ENCODE measurements at places on chromosomes 2 and 18. TPM values are rescaled to one million over a fixed set of nuclear protein-coding genes. Genes with fewer than 3 reads are reported as not detected.

The NLRC4 gene
- total RNA-seq, result 0.07 TPM

The DCDC2C gene
- not detected for total RNA-seq

The ATP6V1C2 gene
- not detected for total RNA-seq

The IL18R1 gene
- 23.4 TPM for total RNA-seq

The TEKT4 gene
- not detected for total RNA-seq

The MEP1B gene
- not detected for total RNA-seq

GRCh38 chr2:196168181-196168580 is 3.2 kb downstream of the STK17B start:
- H3K36me3 ChIP-seq, result peaks cover 63% of the 10 kb centered on the region
- H3K4me3 ChIP-seq, result peak overlapping the region; percentile 92
- peak overlapping the region; percentile 96 for H3K27ac ChIP-seq
- peaks cover 37% of the 10 kb centered on the region for H3K4me1 ChIP-seq
- no peak for DNase-seq
- no peaks in the 10 kb centered on the region for H3K27me3 ChIP-seq

DNA sequence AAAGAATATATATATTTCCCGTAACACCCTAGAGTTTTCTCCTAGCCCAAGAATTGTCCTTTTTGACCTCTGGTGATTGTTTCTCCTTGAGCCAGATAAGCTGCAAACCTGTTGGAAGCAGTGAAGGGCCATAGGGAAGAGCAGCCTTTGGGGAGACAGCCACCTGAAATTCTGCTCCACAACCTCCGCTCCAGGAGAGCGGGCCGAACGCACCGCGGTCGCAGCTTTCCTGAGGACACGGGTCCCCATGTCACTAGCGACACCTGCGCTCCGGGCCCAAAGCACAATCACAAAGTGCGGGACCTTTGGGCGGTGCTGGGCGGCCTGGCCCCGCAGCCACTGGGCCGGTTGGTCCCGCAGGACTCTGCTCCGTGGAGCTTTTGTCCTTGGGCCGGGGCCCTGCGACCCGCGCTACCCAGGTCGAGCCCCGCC is 557 bp upstream of the DSG2 start:
- no peaks in the 10 kb centered on the region for H3K36me3 ChIP-seq
- H3K27me3 ChIP-seq, result peaks cover 29% of the 10 kb centered on the region
- H3K4me1 ChIP-seq, result peaks cover 5% of the 10 kb centered on the region
- no peak overlapping the region for H3K27ac ChIP-seq

- no peak overlapping the region for H3K27ac ChIP-seq
- no peak overlapping the region for H3K4me3 ChIP-seq
- no peak for DNase-seq
- H3K36me3 ChIP-seq, result no peaks in the 10 kb centered on the region
- peaks cover 11% of the 10 kb centered on the region for H3K27me3 ChIP-seq
- H3K4me1 ChIP-seq, result peaks cover 2% of the 10 kb centered on the region
These were observed 8.6 kb downstream of the CHN1 start for GRCh38 chr2:174996622-174997021.

DNA sequence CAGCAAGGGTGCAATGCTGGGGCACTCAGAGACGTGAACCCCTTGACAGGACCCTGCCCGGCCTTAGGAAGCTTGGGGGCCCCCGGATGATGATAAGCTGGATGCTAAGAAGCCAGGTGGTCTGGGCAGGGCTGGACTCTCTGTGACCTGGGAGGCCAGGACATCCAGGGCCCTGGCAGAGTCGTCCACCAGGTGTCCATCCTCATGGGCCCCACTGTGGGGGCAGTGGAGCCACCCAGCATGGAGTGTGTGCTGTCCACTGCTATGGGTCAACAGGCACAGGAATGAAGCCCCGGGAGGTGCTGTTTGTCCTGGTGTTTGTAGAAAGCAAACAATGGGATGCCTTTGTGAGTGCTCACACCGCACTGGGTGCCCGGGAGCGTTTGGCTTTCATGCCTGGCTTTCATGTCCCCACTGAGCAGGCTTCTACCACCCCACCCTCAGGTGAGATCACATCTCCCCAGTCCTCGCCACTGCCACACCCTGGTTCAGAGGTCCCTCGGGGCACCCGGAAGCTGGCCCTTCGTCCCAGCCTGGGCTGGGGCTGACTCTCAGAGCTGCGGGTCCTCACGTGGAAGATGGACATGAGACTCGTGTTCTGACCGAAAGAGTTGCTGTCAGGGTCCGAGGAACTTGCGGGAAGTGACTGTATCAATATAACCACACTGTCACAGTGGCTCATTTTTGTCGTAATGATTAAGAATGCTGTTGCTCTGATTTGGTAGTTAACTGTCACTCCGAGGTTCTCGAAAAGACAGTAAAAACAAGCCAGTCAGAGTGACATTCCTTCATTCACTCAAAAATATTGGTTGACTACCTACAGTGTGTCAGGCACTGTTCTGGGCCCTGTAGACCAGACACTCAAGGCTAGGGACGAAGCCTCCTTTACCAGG is 53.3 kb downstream of the INHBB start:
- H3K27me3 ChIP-seq, result peaks cover 5% of the 10 kb centered on the region
- no peak for DNase-seq
- H3K4me3 ChIP-seq, result no peak overlapping the region
- H3K4me1 ChIP-seq, result no peaks in the 10 kb centered on the region
- H3K36me3 ChIP-seq, result no peaks in the 10 kb centered on the region

GRCh38 chr2:238895891-238896600 is 48.2 kb downstream of the TWIST2 start:
- no peak overlapping the region for H3K4me3 ChIP-seq
- no peaks in the 10 kb centered on the region for H3K4me1 ChIP-seq

DNA sequence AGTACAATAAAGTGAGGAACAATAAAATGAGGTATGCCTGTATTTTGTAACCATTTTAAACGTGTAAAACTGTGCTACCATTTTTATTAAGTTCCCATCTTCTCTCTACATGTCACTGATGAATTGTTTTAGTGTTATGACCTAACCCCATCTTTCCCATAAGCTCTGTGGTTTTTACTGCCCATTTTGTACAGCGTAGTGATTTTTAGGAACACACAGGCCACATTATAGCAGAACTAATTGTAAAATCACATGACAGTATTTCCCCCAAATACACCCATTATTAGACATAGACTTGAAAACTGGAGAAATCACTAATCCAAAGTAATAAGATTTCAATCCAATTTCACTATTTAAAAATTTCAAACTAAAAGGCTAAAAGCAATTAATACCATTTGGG is 130.7 kb downstream of the TMEM247 start:
- no peak for DNase-seq
- H3K36me3 ChIP-seq, result peaks cover 26% of the 10 kb centered on the region
- H3K27me3 ChIP-seq, result no peaks in the 10 kb centered on the region
- H3K4me3 ChIP-seq, result no peak overlapping the region
- peaks cover 6% of the 10 kb centered on the region for H3K4me1 ChIP-seq
- H3K27ac ChIP-seq, result no peak overlapping the region

DNA sequence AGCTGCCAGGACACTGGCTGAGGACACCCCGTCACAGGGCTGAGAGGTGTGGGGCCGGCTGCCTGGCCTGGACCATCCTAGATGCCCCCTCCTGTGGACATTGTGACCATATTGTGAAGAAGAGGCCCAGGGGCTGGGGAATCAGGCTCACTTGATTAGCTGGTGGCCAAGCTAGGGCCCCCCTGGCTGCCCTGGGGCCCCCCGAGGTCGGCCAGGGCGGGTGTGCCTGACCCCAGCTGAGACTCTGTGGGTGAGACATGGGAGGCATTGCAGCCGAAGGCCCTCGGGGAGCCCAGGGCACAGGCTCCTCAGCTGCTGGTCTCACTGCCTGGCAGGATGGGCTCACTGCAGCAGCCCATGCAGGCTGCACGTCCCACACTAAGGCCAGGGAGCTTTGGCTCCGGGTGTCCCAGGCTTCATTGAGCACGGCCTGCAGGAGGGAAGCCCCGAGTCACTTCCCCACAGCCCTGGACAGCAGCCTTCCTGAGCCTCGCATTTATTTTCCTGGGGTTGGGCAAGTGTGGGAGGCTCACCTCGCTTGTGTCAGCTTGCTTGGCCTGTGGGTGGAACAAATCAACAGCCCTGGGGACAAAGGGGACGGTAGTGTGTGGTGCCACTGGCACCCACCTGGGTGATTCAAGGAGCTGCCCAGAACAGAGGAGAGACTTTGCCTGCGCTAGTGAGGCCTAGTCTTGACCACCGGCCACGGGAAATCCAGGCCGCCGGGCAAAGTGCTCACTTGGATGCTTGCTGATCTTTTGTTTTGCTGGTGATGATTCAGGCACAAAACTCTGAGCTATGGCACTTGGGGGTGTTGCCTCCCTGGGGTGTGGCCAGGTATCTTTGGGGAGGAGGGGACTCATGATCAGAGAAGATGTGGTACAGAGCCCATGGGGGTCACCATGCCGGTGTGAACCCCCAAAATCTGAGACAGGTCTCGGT is 1.3 kb downstream of the GAL3ST2 start:
- H3K4me1 ChIP-seq, result no peaks in the 10 kb centered on the region
- H3K27ac ChIP-seq, result no peak overlapping the region

GRCh38 chr2:69559442-69560146 is 83.9 kb downstream of the AAK1 start:
- peak overlapping the region; percentile 58 for H3K27ac ChIP-seq
- peaks cover 21% of the 10 kb centered on the region for H3K36me3 ChIP-seq
- DNase-seq, result peak; percentile 27
- no peaks in the 10 kb centered on the region for H3K27me3 ChIP-seq

DNA sequence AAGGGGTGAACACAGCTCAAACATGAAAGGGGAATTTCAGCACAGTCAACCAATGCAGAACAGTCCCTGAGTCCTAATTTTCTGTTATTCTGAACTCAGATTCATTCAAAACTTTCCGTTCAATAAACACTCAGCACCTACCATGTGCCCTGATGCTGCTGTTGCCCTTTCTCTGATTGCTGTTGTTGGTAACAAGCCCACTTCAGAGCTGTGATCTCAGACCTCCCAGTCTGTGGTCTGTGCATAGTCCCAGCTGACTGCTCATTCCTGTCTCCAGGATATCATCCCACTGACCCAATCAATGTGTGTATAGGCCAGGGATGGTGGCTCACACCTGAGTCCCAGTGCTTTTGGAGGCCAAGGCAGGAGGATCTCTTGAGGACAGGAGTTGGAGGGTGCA is 82.7 kb upstream of the SLC35G4 start:
- H3K27me3 ChIP-seq, result no peaks in the 10 kb centered on the region
- H3K4me3 ChIP-seq, result no peak overlapping the region
- no peak overlapping the region for H3K27ac ChIP-seq
- no peaks in the 10 kb centered on the region for H3K36me3 ChIP-seq
- no peak for DNase-seq
- no peaks in the 10 kb centered on the region for H3K4me1 ChIP-seq

Measured in activated CD4-positive, alpha-beta T cell treated with anti-CD3 and anti-CD28 coated beads for 36 hours (primary cell).